ENCODE measurements at places on chromosomes 13 and 19.
A peak's percentile ranks its signal among the peaks of the same experiment; 100 is the strongest.

DNA sequence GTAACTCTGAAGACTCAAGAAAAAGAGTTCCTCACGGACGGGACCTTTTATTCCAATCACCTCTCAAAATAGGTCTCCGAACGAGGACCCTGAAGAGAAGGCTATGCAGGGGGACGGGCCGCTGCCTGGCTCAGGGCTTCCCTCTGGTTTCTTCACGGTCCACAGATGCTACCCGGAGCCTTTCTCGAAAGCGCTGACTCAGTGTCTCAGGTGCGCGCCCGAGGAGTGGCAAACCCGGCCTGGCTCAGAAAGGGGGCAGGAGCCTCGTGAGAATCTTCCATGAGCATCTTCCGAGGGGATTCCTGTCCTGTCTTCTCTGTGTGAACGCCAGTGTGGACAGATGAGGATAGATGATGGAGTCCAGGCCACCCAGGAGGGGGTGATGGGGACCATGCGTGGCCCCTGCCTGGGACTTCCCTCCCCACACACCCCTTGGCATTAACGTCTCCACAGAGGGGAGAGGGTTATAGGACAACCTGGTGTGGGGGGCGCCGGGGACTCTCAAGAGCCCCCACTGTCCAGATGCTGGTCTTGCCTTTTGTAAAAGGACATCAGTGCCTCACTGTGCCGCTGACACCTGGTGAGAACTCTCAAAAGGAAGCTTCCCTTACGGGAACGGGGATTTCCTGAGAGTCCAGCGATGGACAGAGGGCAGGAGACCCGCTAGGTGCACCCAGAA lies 16.5 kb downstream of the LSM4 start:
- no peak for DNase-seq

DNA sequence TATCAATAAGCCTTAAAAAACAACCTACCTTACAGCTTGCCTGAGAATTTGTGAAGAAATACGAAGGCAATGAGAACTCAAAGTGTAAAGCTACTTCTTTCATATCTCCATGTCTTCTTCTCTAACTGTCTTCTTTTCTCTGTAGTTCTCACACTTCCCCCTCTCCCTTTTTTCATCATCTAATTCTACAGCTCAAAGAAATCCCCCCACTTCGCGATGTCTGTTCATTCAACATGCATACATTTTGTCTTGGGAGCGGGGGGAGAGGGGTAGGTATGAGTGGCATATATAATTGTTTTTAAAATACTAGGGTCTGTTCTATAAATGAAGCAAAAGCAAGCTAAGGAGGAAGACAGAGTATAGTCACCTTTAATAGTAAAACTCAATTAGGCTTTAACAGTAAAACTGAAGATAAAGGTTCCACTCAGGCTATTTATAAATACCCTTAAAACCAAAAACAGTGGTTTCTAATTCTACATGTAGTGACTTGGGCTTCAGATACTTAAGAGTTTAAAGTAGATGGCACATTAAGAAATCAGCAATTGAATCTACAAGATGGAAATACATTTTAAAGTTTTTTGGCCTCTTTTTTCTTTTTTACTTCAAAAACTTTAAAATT lies 106.9 kb downstream of the KLF12 start:
- no peak for DNase-seq

DNA sequence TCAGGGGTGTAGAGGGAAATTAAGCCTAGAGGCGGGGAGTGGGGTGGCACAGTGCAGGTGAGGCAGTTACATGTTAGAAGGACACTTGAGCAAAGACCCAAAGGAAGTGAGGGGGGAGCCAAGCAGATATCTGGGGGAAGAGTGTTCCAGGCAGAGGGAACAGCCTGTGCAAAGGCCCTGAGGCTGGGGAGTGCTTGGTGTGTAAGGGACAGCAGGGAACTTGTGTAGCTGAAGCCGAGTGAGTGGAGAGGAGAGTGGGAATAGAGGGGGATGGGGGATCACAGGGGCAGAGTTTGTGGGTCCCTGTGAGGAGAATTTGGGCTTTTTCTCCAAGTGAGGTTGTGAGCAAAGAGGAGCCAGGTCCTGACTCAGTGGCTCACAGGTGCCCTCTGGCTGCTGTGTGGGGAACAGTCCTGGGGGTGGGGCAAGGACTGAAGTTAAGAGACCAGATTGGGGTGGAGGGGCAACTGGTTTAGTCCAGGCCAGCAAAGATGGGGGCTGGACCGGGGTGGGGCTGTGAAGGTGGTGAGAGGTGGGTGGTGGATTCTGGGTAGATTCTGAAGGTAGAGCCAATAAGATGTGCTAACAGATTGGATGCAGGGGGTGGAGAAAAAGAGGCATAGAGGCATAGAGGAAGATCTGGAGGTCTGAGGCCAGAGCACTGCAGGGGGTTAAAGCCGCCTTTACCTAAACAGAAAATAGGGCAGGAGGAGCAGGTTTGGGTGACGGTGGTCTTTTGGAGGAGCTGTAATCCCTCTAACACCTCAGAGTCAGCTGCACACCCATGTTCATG lies 75.3 kb downstream of the CACNA1A start:
- DNase-seq: peak; percentile 4

DNA sequence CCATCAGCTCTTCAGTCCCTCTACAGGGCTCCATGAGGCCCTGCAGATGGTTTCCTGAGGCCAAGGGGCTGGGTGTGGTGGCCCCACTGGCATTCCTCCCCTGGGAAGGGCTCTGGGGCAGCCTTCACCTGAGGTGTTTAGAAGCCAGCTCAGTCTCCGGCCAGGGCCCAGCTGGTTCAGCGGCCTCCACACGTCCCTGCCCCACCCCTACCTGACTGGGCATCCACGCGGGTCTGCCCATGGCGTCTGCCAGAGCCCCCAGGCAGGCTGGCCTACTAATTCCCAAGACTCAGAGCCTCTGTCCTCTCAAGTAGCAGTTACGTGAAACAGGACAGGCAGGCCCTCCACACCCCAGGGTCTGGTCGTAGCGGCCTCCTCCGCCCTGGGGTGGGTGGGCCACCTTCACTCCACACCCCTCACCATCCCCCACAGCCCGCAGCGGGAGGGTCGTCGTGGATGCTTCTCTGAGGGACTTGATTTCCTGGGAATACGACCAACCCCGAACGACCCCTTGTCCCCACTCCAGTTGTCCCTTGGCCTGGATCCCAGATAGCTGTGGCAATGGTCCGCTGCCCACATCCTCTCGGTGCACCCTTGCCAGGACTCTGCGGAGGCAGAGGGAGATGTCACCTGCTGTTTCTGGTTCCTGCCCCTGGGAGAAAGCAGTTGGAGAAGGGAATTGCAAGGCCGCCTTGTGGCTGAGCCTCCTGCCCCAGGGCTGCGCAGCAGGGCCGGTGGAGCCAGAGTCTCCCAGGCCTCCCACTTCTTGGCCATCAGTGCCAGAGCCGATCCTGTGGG lies 24.3 kb downstream of the CAPN12 start:
- no peak for DNase-seq

DNA sequence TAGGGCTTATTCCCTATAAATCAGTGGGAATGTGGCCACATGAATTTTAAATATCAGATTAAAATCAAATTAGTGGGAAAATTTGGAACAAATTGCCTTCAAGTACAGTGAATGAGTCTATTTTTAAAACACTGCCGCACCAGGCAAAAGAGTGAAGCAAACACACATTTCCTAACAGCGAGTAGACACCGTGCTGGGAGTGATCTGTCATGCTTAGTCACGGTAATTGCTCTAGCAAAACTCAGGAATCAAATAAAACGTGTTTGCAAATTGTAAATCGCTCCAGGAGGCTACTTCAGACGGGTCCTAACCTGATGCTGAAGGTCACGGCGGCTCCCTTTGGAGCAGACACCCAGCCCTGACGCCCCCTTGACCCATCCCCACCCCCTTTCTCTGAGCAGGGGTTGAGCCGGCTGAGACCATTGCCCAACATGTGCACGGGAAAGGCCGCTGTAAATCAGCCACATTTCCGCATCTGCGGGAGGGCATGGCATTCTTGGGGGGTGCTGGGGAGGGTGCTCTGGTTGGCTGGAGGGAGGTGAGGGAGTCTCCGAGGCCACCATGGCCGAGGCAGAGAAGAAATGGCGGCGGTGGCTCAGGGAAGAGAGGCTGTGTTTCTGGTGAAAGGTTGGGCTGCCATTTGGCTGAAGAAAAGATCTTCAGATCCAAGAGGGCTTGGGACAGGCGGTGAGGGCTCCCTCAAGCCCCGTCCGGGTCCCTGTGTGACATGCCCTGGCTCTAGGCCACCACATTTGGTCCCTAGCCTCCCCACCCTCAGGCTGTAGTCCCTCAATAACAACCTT lies 8.9 kb downstream of the CEBPA start:
- DNase-seq: no peak

DNA sequence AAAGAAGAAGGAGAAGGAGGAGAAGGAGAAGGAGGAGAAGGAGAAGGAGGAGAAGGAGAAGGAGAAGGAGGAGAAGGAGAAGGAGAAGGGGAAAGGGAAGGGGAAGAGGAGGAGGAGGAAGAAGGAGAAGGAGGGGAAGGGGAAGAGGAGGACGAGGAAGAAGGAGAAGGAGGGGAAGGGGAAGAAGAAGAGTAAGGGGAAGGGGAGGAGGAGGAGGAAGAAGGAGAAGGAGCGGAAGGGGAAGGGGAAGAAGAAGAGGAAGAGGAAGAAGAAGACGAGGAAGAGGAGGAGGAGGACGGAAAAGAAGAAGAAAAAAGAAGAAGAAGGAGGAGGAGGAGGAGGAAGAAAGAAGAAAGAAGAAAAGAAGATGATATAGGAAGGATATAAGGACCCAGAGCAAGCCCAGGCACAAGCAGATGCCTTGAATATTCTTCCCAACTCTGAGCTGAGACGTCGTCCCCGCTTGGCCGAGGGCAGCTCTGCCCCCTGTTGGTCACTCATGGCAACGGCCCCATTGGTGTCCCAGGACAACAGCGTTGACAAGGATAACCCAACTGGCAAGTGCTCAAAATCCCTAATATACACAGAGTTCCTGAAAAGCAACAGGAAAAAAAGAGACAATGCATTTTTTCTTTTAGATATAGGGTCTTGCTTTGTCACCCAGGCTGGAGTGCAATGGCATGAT lies 30.6 kb upstream of the IGSF23 start:
- no peak for DNase-seq

GRCh38 chr13:74570046-74570445 lies 435.8 kb upstream of the KLF12 start:
- DNase-seq: no peak

DNA sequence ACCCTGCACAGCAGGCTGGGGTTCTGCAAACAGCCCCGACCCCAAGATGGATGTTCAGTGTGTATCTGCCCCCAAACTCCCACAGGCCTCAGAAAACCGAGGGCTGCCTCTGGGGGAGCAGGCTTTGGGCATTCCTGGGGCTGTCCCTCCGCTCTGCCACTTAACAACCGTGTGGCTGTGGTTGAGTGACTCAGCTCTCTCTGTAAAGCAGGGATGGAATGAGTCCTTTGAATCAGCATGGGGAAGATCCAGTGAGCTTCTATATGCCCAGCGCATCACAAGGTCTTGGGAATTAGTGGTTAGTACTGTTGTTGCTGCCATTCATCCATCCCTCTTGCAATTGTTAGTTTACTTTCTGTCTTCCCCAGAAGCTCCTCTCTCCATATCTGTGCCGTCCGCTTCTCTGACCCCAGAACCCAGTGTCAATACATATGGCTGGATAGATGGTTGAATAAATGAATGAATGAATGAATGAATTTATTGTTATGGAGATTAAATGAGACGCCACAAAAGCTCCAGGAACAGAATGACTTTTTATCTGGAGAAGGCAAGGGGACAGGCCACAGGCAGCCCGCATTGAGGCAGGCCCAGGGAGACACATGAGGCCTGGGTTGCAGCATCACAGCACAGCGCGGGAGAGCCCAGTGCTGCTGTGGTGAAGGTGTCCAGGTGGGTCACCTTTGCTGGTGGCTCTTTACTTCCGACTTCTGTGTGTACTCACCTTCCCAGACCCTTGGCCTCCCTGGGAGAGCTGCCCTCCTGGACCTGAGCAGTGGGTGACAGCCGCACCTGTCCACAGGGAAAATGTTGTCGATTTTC lies 89.2 kb downstream of the RGCC start:
- DNase-seq: no peak

DNA sequence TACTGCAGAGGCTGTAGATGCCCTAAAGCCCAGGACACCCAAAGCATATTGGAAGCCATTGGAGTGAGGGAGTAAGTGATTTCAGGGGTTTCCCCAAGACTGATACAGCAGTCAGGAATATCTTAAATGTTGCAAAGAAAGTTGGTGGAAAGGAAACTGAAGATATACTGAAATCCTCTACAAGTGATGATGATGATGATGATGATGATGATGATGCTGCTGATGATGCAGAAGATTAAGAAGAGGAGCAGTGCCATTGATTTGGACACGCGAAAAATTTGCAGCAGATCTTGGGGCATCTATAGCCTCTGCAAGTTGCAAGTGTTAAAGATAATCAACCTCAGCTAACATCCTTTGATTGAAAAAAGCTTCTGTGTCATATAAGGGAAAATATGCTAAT lies 23.8 kb downstream of the ZNF44 start:
- no peak for DNase-seq

- DNase-seq: no peak
Observed at GRCh38 chr19:869245-870177, 10.0 kb downstream of the CFD start.

DNA sequence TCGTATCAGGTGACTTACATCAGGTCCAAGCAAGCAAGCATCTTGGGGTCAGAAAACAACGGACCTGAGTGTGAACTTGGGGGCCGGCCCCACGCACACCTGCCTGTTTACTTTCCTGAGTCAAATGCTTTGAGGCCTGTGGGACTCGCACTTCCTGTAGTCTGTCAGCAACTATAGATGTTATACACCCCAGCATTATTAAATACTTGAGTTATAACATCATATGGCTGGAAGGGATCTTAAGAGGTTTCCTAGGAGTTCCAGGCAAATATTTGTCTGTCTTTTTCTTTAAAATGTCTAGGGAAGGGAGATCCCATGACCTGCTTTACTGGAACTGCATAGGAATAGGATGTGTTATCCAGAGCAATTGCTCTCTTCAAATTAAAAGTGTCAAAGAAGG lies 280.6 kb downstream of the SHISA2 start:
- DNase-seq: no peak

DNA sequence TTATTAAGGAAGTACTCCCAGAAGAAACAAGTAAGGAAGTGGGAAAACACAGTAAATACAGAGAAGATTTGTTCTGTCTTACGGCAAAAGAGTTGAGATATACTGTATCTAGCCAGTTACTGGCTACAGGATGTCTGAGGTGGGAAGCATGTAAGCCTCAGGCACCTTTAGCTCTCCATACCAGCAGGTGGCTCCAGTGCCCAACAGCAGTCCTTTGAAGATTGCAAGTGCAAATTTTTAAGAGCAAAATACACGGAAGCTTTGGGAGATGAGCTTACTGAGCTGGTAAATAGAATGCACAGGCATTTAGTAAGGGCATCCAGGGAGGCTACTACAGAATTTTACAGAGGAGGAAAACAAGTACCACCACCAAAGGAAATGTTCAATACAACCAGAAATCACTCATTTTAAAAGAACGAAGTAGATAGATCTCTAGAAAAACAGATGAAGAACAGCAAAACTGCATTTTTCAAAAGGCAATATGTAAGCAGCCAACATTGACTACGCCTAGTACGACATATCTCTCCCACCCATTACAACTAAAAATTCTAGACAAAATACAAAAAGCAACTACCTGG lies 57.9 kb upstream of the VSTM2B start:
- DNase-seq: no peak

- no peak for DNase-seq
Observed at GRCh38 chr13:94415500-94416237, 63.8 kb downstream of the DCT start.

- DNase-seq: no peak
Observed at GRCh38 chr19:51103926-51104341, 4.3 kb downstream of the CTU1 start.

- no peak for DNase-seq
Observed at GRCh38 chr13:49272296-49272695, 24.6 kb downstream of the CDADC1 start.
